ENCODE measurements at places on chromosomes 13 and 19.
A peak's percentile ranks its signal among the peaks of the same experiment; 100 is the strongest.

GRCh38 chr13:34623331-34623730, 318.7 kb upstream of the NBEA start:
- no peak for DNase-seq

DNA sequence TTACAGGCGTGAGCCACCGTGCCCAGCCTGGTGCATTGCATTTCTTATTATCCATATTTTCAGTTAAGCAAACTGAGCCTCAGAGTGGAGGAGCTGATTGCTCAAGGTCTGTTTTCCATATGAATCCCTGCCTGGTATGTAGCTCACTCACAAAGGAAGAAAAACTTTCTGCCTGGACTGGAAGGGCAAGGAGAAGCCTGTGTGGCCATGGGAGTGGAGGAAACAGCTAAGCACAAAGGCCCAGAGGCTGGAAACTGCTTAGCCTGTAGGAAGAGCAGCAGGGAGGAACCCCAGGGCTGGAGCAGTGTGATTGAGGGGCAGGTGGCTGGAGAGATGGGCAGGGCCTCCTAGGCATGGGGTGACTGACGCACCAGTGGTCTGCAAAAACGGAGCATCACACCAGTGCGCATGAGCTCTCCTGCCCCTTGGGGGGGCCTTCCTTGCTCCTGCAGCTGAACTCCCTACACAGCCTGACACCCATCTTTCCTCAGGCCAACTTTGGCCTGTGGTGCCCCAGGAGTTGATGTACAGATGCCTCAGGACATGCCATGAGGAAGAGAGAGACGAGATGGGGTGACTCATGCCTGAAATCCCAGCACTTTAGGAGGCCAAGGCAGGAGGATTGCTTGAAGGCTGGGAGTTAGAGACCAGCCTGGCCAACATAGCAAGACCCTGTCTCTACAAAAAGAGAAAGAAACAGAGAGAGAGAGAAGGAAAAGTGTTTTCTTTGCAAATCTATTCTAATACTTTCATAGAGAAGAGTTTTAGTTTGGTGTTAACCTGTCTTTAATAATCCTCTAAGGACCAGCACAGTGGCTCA, 2.8 kb upstream of the HNRNPM start:
- peak; percentile 51 for DNase-seq

DNA sequence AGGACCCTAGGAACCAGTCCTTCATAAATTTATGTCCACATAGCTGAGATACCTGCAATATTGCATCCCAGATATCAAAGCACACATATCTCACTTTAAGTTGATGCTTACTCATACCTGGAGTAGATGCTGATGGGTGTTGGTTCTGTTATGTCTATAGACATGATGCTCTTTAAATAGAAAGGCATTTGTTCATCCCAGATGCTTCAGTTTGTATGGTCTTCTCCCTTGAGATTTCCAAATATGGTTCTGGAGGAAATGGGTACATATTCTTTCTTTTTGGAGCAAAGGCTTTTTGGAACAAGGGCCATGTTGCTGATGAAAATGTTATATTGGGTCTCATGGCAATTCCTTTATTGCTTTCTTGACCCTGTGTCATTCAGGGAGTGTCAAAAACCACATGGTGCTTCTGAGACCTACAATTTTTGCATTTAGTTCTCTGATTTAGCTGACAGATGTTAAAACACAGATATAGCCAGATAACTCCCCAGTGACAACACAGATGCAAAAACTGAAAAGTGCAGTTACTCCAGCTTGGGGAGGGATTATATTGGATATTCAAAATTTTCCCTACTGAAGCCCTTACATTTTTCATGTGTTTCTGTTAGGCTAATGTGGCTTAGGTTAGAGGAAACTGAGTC, 211.4 kb downstream of the KCNRG start:
- DNase-seq, result no peak

GRCh38 chr13:95367309-95367843, 66.1 kb upstream of the ABCC4 start:
- DNase-seq, result no peak

DNA sequence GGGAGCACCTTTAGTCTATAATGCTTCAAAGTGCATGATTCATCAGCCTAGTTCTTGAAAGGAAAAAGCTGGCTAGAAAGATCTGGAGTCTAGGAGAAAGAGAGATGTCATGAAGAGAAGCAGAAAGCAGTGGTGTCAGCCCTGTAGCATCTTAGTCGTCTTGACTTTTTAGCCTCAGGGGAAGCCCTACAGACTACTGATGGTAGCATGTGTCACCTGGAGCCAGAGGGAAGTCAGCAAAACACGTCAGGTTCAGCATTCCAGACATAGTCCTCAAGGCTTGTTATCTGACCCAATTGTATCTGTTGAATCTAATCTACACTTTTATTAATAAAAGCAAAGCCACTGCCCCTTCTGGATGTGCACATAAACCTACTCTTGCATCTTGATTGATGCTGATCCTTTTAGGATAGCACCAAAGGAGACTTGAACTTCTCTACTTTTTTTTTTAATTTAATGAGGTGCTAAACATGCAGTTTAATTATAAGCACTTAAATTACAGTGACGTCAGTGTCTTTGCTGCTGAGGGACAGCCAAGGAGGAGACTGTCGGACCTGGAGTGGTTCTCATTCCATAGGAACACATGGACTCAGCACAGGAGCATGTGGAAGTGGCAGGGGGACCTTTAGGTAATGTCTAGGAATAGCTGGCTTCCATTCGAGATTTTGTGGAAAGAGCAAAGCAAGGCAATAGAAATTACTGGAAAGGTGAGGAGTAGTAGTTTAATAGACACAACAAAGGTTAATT, 525.5 kb upstream of the SGCG start:
- DNase-seq, result no peak

GRCh38 chr13:24670961-24671381, 9.2 kb upstream of the ATP12A start:
- no peak for DNase-seq

GRCh38 chr13:51093574-51093973, 17.5 kb downstream of the C13orf42 start:
- DNase-seq, result no peak

DNA sequence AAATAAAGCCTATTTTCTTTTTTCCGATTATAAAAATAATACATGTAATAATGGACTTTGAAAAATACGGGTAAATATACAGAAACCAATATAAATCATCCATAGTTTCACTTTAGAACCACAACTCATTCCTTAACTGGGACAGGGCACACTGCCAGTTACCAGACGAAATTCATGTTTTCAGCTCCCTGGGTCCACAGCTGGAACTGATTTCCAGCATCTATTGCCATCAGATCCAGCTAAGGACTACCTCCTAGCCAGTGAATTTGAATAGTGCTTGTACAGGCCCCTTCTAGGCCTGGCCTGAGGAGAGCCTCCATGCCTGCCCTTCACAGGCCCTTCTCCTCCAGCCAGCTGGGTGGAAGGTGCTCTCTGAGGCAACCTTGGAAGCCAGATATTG, 30.0 kb upstream of the ATP12A start:
- no peak for DNase-seq

DNA sequence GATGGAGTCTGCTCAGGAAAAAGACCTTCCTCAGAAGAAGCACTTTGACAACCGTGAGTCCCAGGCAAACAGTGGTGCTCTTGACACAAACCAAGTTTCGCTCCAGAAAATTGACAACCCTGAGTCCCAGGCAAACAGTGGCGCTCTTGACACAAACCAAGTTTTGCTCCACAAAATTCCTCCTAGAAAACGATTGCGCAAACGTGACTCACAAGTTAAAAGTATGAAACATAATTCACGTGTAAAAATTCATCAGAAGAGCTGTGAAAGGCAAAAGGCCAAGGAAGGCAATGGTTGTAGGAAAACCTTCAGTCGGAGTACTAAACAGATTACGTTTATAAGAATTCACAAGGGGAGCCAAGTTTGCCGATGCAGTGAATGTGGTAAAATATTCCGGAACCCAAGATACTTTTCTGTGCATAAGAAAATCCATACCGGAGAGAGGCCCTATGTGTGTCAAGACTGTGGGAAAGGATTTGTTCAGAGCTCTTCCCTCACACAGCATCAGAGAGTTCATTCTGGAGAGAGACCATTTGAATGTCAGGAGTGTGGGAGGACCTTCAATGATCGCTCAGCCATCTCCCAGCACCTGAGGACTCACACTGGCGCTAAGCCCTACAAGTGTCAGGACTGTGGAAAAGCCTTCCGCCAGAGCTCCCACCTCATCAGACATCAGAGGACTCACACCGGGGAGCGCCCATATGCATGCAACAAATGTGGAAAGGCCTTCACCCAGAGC, 16.2 kb upstream of the ZNF544 start:
- DNase-seq, result no peak

- DNase-seq, result no peak
Measured at GRCh38 chr19:44723299-44723951, 24.5 kb downstream of the CEACAM16 start.

- DNase-seq, result no peak
Measured at GRCh38 chr13:46296921-46297320, 85.2 kb downstream of the LRRC63 start.

DNA sequence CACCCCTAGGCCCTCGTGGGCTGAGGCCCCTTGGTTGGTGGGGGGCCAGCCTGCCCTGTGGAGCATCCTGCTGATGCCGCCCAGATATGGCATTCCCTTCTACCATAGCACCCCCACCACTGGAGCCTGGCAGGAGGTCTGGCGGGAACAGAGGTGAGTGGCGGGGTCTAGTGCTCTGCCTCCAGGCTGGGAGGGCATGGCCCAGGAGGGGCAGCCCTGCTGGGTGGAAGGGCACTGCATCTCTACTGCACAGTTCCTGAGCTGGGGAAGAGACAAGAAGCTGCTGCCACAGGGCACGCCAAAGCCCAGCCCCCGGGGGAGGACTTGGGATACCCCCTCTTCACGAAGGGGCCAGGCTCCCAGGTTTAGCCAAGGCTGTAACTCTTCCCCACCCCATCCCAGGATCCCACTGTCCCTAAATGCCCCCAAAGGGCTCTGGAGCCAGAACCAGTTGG, 2.4 kb upstream of the KMT2B start:
- DNase-seq, result no peak

GRCh38 chr13:79497064-79497463, 16.1 kb downstream of the NDFIP2 start:
- DNase-seq, result no peak

DNA sequence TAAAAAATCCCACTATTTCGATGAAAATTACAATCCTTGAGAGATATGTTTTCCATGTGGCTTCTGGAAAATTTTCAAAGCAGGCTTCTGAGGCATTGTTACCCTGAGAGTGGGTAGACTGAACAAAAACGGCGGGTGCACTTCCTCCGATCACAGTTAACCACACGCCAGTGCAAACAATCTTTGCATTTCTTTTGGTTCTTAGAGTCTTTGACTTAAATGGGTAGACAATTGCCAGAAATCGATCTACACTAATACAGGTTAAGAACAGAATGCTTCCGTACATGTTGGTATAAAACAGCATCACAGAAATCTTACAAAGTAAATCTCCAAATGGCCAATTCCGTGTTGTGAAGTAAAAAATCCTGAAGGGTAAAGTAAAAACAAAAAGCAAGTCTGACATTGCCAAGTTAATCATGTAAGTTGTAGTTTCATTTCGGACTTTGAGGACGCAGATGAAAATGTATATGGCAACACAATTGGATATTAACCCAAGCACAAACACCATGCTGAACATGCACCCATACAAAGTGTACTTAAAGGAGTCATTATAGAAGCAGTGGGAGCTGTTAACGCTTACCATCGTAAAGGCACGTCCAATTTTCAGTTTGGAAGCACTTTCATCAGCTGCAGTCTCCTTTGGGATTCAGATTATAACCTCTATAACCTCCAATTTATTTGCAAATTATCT, 927 bp downstream of the LPAR6 start:
- DNase-seq, result no peak

DNA sequence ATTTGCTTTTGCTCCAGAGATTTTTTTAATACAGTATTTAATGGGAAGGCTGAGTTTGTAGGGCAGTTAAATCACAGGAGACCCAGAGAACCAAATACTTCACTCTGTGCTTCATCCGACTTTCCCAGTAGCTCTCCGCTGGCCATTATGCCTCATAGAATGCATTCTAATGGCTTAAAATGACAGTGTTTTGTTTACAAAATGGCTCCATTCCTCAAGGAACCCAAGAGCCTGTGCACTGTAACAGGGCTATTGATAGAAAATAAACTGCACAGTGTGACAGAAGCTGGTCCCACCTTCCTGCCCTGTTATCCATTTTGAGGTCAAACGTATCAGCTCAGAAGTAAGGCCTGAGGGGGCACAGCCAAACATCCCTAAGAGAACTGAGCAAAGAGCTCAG, 136.5 kb downstream of the RAP2A start:
- DNase-seq, result no peak

GRCh38 chr13:81379183-81379582, 1038.3 kb upstream of the SPRY2 start:
- no peak for DNase-seq

DNA sequence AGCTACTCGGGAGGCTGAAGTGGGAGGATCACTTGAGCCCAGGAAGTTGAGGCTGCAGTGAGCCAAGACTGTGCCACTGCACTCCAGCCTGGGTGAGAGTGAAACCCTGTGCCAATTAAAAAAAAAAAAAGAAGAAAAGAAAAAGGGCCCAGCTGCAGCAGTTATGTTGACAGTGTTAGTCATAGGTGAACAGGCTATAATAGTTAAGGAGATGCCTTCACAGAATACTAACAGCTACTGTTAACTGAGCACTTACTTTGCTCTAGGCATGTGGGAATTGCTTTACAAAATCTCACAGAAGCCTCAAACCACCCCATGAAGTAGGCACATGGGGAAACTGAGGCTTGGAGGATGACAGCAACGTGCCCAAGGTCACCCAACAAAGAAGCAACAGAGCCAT, 3.9 kb downstream of the FBXO17 start:
- DNase-seq, result no peak

GRCh38 chr19:1370579-1371361, 12.9 kb upstream of the NDUFS7 start:
- no peak for DNase-seq

- DNase-seq, result no peak
Measured at GRCh38 chr19:38993271-38993670, 17.7 kb upstream of the FBXO17 start.

- no peak for DNase-seq
Measured at GRCh38 chr13:102620516-102620915, 23.7 kb downstream of the TPP2 start.

DNA sequence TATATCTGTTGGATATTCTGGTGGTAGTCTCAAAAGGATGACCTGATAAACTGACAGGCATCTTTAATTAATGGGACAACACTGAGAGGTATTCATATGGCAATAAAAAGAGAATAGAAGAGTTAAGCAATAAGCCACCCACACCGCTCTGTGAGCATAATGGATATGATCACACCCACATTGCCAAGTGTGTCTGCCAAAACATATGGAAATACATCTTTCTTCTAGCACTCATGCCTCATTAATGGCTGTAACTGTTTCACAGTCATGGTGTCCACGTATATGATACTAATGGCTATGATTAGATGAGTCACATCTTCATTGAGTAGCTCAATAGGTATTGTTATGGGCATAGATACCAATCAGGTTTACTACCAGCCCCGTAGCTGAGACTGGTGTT, 13.1 kb downstream of the IGFL3 start:
- DNase-seq, result no peak
